ENCODE measurements at places on chromosomes 1 and 21.

GRCh38 chr1:158055854-158056253 lies 62.4 kb downstream of the KIRREL1 start:
- DNase-seq = no peak

DNA sequence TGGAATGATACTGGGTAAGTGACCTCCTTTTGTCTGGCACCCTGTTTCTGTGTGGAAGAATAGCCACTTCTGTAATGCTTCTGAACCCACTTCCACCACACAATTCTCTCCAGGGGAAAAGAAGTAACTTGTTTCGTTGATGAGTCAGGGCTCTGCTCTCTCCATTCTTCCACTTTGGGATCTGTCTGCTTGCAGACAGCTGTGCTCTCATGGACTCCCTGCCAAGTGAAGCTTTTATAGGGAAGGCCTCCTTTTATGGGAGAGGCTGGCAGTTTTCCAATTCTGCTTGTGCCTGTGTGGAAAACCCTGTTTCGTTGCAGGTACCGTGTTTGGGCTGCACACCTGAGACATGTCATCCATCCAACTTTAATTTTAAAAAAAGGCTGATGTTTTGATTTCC lies 130.7 kb downstream of the GIPC2 start:
- no peak for DNase-seq

- DNase-seq = no peak
Measured at GRCh38 chr1:218495931-218496330, 150.8 kb downstream of the TGFB2 start.

DNA sequence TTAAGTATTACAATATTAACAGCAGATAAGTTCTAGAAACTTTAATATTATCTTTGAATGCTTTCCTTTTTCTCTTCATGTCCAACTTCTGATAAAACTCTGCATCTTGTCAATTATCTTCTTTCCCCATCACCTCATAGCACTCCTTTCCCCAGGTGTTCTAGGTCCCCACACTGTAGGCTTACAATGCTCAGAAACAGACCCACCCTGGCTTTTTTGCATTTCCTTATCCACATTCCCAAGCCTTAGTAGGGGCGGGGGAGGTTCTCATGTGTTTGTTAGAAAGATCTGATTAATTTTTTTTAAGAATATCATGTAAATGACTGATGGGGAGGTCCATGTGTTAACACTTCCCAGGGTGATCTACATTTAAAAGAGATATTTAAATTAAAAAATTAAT lies 63.9 kb downstream of the PLPPR4 start:
- no peak for DNase-seq

DNA sequence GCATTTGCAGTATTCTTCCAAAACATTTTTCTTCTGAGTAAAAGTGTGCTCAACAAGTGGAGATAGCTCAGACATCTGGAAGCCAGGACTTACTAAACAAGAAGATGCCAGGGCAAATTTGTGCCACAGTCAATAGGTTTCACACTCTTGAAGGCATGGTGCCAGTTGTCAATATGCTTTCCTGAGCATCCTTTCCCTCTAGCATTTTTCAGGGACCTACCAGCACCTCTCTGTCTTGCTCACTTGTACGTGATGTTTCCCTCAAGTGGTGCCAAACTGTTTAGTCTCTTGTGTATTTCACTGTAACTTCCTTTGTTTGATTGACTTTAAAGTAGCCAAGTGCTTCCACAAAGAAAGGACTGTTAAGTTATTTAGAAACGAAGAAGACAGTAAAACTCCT lies 194.0 kb upstream of the SGIP1 start:
- no peak for DNase-seq

- no peak for DNase-seq
Measured at GRCh38 chr1:39828734-39829133, 40.1 kb upstream of the BMP8B start.

GRCh38 chr21:37266515-37267221 lies 466 bp downstream of the VPS26C start:
- no peak for DNase-seq

GRCh38 chr1:200173097-200173618 lies 145.6 kb downstream of the NR5A2 start:
- DNase-seq = no peak

DNA sequence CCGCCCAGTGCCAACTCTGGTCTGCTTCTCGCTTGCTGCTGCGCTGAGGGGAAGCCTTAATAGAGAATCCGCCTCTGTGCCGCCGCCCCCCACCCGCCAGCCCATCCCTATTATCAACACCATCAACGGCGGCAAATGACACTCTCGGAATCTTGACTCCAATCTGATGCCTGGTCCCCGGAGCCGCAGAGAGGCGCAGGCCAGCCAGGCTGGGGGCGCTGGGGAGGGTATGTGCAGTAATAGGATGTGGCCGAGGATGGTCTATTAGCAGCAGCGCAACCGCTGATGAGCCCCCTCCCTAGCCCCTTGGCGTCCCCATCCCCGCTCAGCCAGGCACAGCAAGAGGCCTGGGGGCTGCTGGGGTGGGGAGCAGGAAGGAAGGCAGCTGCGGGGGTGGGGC lies 15.1 kb upstream of the DMBX1 start:
- DNase-seq = no peak
